ENCODE measurements at places on chromosomes 5 and 9.

DNA sequence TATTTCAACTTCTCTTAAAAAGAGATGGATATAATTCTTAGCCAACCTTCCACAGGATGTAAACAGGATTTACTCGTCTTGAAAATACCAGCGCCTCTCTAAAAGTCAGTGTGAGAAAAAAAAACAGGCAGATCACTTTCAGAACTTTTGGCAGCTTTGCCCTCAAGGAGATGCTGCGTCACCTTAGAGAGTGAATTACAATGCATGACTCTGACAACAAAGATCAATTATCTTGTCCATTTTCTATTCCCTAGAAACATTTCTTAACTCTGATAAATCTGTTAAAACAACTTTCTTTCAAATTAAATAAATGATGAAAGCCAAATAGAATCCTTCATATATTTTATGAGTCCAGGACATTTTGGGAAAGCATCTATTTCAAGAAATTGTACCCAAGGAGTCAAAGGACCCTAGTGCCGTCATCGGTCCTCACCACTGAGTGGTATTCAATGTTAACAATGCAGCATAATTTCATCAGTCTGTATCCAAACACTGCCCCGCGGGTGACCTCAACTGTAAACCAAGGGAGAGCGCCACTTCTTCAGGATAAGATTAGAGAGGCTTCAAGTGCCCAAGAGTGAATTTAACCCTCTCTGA is 536.0 kb downstream of the PDE4D start:
- DNase-seq = peak; percentile 9

- no peak for DNase-seq
Observed at GRCh38 chr5:89087551-89088318, 204.8 kb upstream of the MEF2C start.

- DNase-seq = no peak
Observed at GRCh38 chr9:103661663-103662062, 432.4 kb upstream of the SMC2 start.

GRCh38 chr9:15509931-15510788 is 610 bp downstream of the PSIP1 start:
- DNase-seq = peak; percentile 90

- DNase-seq = peak; percentile 38
Observed at GRCh38 chr5:118956727-118957126, 31.6 kb downstream of the DTWD2 start.

DNA sequence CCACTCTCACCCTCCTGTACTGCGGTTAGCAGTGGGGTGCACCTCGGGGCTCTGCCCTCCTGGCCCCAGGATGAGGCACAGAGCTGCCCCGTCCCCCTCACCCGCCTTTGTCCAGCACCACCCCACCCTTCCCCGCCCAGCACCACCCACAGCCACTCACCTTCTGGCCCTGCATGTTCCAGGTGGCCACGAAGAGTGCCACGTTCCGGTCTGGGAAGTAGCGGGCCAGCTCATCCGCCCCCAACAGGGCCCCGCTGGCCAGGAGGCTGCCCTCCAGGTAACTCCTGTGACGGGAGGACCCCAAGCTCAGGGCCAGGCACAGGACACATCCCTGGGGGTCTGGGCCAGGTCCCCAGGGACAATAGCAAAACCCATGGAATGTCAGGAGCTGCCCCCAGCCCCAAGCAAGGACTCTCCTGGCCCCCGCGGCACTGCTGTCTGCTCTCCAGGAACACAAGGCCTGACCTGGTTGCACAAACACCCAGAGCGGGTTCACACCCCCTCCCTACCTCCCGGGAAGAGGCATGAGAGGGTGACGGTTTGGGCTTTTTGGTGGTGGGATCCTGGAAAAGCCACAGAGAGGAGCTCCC is 5.0 kb downstream of the INPP5E start:
- no peak for DNase-seq

- DNase-seq = peak; percentile 94
Observed at GRCh38 chr5:39424736-39425637, at the start of gene DAB2. Gene DAB2 (minus strand): TSS chr5:39424980. CDS start chr5:39394320, 30,660 bp downstream.

GRCh38 chr5:116495786-116496357 is 78.8 kb downstream of the SEMA6A start:
- DNase-seq = no peak

DNA sequence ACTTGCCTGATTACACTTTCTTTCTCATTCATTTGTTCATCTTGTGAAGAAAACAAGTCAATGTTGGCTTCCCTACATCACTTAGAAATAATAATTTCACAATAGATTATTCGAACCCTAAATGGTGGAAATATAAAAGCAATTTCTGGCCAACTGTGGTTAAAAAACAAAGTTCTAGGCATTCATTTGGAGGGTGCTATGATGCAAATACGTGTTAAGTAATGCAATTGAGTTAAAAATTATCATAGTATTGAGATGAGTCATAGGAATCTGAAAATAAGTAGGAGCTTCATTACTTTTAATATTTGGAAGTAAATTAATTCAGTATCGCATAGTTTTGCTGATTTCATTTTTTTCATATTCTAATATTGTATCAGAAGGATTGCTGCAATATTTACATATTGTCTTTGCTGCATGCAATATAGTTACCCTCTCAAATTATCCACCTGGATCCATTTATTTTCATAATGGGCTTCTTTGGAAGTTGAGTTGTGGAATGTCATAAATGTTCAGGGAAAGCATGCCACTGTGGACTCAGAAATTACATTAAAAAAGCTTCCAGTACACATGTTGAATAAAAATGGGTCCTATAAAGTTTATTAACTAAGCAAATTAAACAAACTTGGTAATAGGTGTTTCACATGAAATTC is 647.7 kb upstream of the WWC1 start:
- no peak for DNase-seq

GRCh38 chr5:66136053-66136452 is 8.0 kb upstream of the SREK1 start:
- no peak for DNase-seq

- DNase-seq = no peak
Observed at GRCh38 chr9:68744426-68744825, 39.4 kb downstream of the PIP5K1B start.

DNA sequence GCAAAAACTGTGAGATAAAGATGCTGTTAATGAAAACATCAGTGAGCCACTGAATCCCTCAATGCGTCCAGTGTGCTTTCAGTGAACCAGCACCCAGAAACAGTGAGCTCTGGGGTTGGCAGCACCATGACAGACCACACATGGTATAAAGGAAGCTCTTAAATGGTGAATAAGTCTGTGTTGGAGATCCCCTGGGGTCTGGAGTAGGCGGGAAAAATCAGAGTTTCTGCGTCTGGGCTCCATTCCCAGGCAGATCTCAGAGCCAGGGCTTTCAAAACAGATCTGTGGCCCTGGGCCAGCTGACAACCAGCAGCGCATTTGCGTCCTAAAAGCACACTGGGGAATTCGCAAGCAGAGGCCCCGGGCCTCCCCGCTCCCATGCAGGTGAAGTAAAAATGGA is 233.5 kb downstream of the FRMD3 start:
- peak; percentile 88 for DNase-seq

DNA sequence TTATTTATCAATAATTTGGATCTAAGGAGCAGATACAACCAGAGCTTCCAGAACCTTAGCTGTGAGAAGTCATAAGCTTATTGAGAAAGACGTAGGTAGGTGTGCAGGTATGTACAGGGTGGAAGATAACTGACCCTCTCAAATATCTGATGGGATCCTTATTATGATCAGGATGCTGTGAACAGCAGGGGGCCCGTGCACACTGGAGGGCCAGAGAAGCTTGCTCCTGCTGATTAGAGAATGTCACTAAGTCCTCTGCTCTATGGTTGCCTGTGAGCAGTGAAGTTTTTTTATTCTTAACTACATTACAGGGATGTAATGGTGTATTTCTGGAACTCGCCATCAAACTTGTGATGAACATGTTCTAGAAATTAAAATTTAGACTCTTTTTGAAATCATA is 108.9 kb upstream of the POU5F2 start:
- DNase-seq = no peak

- no peak for DNase-seq
Observed at GRCh38 chr5:32785611-32786254, 74.6 kb downstream of the NPR3 start.

- DNase-seq = no peak
Observed at GRCh38 chr5:59296317-59297264, 596.9 kb downstream of the PDE4D start.

DNA sequence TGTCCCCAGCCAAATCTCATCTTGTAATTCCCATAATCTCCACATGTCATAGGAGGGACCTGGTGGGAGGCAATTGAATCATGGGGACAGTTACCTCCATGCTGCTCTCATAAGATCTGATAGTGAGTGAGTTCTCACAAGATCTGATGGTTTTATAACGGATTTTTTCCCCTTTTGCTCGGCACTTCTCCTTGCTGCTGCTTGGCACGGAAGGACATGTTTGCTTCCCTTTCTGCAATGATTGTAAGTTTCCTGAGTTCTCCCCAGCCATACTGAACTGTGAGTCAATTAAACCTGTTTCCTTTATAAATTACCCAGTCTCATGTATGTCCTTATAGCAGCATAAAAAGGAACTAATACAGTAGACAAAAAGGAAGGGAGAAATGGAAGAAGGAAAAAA is 76.7 kb upstream of the CCNG1 start:
- no peak for DNase-seq

DNA sequence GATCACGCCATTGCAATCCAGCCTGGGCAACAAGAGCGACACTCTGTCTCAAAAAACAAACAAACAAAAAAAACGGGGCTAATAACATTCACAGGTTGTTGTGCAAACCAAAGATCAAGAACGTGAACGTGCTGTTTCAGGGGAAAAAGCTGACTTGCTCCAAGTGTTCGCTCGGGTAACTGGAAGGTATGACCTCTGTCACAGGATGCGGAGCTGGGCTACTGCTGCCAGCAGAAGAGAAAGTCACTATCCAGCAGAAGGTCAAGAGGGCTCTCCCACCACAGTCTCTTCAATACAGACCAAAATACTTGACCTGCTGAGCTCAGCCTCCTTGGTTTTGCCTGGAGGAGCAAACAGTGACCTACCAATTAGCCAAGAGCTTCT is 59.7 kb downstream of the ABCA1 start:
- DNase-seq = no peak

DNA sequence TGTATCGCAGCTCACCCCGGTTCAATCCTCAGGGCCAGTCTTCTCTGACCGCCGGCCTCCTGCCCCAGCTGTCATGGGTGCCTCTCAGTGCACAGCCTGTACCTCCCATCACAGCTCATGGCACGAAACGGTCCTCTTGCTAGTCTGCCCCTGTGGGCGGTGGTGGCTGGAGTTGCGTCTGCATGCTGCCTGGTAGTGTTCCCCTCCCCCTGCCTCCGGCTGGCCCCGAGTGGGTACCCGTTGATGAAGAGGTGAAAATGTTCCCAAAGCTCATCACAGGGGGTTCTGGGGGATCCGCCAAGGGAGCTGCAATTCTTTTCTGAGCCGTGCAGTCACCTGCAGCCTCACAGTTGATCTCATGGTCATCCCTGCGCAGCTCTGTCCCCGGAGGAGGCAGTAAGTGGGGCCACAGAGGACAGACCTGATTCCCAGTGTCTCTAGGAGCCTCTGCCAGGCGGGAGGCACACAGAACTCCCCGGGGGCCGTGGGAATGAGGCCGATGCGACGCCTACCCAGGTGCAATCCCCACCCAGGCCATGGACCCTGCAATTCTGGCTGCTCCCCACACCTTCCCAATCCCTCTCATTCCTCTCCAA is 34.7 kb upstream of the FIBCD1 start:
- peak; percentile 85 for DNase-seq

GRCh38 chr9:104740621-104741020 is 6.9 kb upstream of the NIPSNAP3A start:
- no peak for DNase-seq

GRCh38 chr9:13395156-13395555 is 115.7 kb upstream of the MPDZ start:
- peak; percentile 29 for DNase-seq

DNA sequence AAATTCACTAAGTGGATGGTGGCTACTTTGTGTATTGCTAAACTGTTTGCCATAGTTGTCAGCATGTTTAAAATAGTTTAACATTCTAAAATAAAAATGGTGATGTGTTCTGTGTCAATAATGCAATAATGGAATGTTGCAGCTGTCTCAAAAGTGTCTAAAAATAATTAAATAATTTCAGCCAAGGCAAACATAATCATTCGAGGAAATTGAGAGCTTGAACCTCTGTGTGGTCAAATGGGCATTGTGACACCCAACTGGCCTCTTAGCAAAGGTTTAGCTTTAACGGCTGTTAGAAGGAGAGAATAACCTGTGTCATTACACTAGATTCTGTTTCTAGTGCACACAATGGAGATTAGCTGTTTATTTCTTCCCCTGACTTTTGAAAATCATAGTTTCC is 278.5 kb downstream of the TMEM167A start:
- no peak for DNase-seq

DNA sequence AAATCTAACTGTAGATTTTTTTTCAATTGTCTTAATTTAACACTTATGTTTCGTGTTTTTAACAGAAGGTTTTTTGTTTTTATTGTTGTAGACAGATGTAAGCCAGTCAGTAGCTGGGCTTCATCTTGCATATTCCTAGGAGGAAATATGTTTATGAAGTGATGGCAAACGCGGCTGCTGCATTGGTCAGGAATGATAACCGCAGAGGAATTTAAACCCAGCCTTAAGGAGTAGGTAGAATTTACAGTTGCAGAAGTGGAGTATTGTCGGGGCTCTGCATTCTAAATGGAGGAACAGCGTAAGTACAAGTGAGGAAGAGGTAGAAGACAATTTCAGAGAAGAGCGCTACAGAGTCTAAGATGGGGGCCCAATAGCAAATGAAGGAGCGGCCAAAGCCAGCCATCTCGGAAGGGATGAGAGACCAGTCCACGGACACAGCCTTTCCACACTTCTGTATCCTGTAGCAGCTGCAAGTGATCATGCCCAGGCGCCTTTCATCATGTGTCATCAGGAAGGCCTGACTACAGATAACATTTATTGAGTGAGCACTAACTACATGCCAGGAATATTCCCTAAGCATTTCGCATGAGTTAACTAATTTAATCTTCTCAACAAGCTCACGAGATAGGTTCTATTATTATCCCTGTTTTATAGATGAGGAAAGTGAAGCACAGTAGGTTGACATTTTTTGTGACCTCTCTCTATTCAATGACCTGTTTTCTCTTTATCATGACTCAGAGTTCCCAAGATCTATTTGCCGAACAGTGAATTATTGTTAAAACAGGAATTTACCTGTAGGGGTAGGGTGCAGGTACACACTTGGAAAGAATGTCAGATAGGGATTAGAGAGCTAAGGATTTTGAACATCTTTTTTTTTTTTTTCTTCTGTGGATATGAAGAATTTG is 38.1 kb downstream of the CMYA5 start:
- DNase-seq = no peak

DNA sequence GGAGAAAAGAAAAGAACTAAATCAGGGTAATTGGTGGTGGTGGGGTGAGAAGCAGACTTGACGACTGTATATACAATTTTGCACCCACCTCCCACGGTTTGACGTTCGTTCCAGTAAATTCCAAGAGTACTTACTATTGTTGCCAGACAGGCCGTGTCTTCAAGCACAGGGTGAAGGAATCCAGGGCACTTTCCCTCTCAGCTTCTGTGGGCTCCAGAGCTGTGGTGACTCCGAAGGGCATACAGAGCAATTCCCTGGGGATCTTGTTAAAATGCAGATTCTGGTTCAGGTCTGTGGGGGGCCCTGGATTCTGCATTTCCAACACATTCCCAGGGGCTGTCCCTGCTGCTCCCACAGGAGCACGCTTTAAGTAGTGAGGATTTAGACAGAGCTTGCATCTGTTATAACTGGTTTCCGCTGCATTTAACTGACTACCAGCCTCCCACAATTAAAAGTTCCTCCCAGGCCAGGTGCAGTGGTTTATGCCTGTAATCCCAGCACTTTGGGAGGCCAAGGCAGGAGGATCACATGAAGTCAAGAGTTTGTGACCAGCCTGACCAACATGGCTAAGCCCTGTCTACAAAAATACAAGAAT is 49.3 kb upstream of the FANCC start:
- no peak for DNase-seq

GRCh38 chr5:1476967-1477310 is 31.7 kb upstream of the SLC6A3 start:
- no peak for DNase-seq
